ENCODE measurements at places on chromosomes 16 and 17. TPM values are rescaled to one million over a fixed set of nuclear protein-coding genes. Genes with fewer than 3 reads are reported as not detected.

DNA sequence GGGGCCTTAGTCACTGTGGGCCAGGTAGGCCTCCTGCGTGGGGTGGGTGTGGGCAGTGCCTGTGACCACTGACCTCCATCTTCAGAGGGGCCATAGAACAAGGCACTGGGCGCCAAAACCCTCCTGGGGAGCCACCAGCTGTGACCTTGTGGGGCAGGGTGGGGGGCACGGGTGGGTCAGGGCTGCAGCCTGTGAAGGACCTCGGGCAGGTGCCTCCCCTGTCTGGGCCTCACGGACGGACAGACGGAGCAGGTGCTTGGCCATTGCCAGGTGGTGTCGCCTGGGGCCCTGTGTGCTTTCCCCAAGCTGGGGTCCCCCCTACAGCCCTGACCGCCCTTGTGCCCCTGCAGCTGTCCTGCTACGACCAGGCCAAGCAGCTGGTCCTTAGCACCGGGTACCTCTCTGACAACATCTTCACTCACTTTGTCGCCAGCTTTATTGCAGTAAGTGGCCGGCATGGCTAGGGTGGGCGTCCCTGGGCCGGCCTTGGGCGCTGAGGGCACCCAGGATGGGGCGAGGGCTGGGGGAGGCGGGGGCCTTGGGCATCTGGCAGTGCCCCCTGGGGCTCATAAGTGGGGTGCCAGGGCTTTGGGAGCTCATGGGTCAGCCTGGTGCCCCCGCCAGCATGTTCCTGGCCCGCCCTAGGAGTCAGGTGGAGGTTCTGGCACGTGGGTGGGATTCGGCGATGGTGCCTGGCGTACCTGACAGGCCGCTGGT is 5.1 kb downstream of the SLC25A10 start:
- no peak overlapping the region for H3K4me3 ChIP-seq
- H3K36me3 ChIP-seq, result peaks cover 4% of the 10 kb centered on the region
- no peaks in the 10 kb centered on the region for H3K27me3 ChIP-seq

GRCh38 chr17:57567251-57567650 is 177.8 kb downstream of the CCDC182 start:
- no peaks in the 10 kb centered on the region for H3K27me3 ChIP-seq
- no peaks in the 10 kb centered on the region for H3K36me3 ChIP-seq
- H3K4me1 ChIP-seq, result peaks cover 5% of the 10 kb centered on the region

- peak overlapping the region; percentile 62 for H3K4me3 ChIP-seq
- peaks cover 21% of the 10 kb centered on the region for H3K4me1 ChIP-seq
- H3K27ac ChIP-seq, result peak overlapping the region; percentile 73
- no peaks in the 10 kb centered on the region for H3K27me3 ChIP-seq
- no peak for DNase-seq
These were observed 424 bp downstream of the C17orf100 start for GRCh38 chr17:6651919-6652452.

TEX19 gene
- not detected for total RNA-seq

DNA sequence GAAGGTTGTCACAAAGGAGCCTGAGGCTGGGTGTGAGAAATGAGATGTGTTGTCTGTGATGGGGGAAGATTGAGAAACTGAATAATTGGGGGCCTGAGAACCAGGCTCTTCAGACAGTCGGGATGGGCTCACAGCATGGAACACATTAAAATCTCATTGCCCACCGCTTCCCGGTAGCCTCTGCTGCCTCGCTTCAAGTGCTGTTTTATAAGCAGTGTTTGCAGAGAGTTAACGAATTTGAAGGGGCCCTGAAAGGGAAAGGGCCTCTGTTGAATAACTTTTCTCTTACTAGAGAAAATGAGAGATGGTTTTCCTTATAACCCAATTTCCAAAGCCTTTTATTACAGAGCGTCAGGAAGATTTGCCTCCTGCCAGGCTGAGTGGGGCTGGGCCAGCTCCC is 258.8 kb upstream of the ASIC2 start:
- H3K27ac ChIP-seq, result no peak overlapping the region
- no peaks in the 10 kb centered on the region for H3K36me3 ChIP-seq
